ENCODE measurements at places on chromosomes 3 and 15. TPM values are rescaled to one million over a fixed set of nuclear protein-coding genes. Genes with fewer than 3 reads are reported as not detected.

GRCh38 chr3:46946416-46946815, 30.1 kb downstream of the CCDC12 start:
- no peak for DNase-seq

GRCh38 chr3:11391174-11391879, 119.1 kb downstream of the ATG7 start:
- no peak for DNase-seq

DNA sequence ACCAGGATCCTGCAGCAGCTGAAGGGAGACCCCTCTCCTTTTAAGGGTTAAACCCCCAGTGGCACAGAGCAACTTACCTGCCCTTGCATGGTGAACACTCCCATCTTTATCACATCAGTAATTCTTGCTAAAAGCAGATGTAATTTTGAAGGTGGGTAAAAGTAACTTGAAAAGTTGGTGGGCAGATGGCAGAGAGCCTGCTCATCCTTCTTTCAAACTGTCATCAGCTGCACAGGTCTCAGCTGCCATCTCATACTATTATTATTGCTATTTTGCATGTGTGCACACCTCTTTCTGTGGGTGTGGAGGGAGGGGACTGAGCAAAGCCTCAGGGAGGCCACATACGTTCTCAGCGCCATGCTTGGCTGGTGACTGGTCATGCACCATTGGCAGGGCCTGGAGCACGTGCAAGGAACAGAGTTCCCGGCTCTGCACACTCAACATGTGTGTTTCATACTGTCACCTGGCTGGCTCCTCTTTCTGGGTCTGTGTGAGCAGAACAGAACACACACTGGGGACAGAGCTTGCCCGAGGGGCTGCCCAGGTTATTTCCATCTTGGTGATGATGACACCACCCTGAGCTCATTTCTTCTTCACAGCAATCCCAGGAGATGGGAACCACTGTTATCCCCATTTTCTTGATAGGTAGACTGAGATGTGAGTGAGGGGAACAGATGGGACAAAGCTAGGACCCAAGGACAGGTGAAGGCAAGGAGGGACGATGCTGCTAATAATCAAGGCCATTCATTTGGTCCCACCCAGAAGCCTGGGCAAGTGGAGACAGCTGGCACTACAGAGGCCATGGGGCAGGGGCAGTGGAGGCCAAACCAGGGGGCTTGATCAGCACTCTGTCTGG, 95.8 kb upstream of the KLF13 start:
- no peak for DNase-seq

- no peak for DNase-seq
These were observed 761.7 kb upstream of the SEMA6D start for GRCh38 chr15:46955576-46955975.

DNA sequence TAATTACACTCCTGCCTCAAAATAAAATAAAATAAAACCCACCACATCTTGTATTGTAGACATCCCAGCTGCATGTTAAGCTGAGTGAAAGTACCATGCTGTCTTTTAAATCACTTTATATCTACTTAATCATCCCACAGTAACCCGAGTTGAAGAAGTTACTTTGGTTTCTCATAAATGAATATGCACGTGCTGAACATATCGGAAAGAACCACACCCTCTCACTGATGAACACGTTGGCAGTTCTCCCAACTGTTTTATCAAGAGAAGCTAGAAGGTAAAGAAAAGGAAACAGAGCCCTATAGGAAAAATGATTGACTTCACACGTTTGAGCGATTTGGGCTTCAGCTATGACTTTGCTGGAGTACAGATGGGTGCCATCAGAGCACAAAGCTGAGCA, 15.9 kb upstream of the TM4SF19 start:
- no peak for DNase-seq

Gene ADAMTS17
- 2.0 TPM for total RNA-seq

Gene C3orf49
- not detected for total RNA-seq

Gene ZIC1
- total RNA-seq: not detected

Gene TM4SF1
- total RNA-seq: 895 TPM

Measured in omental fat pad (tissue), 4 donors.